CD4-positive, alpha-beta memory T cell (primary cell): ENCODE measurements at places on chromosomes 6 and 20.

DNA sequence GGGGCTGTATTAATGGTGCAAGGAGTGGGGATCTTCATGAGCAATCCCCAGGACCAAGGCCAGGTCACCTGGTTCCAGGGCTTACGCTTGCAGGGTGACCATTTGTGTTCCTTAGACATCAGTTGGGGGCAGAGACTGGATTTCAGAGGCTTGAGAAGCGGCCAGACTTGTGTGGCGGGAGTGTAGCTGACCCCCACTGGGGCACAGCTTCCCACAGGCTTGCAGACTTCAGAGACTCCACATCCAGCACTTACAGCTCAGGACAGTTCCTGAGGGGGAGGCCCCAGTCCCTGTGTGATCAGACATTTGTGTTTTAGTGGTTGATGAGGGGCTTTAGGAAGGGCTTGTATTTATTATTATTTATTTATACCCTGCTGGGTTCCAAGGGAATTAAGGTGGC, 15.3 kb downstream of the TJAP1 start:
- DNase-seq, result no peak

DNA sequence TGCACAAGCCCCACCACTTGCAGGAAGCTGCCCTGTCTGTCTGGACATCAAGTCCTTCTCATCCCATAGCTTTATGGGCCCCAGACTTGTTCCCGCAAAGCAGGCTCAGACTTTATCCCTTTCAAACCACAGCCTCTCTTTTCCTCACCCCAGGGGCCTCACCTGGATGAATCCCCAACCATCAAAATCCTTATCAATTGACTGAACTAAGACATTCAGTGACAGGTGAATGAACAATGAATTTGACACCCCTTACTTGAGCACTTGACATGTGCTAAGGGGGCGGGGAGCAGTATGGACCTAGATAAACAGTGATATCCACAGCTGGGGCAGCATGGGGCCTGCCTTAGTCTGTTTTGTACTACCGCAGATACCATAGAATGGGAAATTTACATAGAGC, 5.0 kb downstream of the RAB44 start:
- no peak for DNase-seq

DNA sequence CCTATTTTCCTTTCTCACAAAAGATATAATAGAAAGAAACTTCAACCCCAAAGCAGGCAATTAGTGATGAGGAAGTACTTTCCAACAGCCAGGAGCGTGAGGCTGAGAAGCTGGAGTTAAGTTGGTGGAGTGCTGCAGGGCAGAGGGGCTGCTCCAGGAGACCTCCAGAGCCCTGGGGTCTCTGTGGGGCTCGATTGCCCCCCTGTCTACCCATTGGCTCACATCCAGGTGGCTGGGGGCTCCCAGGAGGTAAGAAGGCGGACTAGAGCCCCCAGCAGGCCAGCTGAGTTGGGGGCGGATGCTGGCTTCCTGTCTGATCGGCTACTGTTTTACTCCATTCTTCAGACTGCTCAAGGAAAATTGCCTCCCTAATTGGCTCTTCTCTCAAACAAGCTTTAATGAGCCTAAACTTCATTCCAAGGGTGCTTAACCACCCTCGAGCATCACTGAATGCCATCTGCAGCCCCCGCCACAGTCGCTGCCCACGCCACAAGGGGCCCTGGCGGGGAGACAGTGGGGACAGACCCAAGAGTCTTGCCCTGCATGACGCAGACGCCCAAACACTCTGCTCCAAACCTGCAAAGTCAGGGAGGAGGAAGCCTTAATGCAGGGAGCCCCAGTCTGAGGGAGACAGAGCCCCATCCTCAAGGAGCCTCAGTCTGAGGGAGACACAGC, 78.6 kb downstream of the MDGA1 start:
- DNase-seq, result no peak

DNA sequence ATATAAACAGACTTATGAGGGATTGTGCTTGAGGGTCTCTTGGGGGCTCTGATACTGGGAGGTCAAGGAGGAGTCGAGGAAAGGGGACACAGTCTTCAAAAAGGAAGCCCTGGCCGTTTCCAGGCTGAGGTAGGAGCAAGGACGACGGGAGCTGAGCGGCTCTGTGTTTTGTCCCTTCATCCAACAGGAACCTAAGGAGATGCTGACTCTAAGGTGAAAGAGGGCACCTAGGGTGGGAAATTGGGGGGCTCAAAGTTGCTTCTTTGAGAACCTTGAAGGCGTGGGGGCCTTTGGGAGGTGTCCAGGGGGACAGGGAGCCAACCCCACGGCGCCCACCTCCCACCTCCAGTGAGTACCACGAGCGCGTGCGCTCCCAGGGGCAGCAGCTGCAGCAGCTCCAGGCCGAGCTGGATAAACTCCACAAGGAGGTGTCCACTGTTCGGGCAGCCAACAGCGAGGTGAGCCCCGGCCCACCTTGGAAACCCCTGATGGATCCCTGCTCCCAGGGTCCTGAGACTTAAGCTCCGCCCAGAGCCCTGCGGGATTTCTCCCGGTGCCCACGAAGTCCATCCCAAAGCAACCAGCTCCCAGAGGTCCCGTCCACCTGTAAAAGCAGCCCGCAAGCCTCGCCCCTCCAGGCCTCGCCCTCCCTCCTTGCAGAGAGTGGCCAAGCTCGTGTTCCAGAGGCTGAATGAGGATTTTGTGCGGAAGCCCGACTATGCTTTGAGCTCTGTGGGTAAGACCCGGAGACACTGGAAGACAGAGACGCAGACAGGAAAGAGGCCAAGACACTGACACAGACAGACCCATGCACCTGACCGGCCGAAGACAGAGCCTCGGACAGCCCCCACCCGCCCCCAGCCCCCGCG, 2.9 kb downstream of the SPAG4 start:
- no peak for DNase-seq

GRCh38 chr20:61728786-61729770, 336.6 kb downstream of the TAF4 start:
- no peak for DNase-seq

DNA sequence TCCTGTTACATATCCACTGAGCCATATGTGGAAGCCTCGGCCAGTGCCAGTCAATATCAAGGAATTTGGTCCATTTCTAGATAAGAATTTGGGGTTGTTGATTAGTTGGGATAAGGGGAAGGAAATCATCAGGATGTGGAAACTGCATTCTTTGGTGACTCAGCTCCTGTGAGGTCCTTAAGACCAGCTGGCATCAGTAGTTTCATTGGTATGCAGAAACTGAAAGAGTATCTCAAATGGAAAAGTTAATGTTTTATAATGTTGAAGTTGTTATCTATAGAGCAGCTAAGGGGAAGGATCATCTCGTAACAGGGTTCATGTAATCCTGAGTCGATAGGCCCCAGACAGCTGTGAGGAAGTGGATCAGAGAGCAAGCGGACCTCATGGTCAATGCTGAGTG, 87.9 kb upstream of the PRND start:
- DNase-seq, result no peak

DNA sequence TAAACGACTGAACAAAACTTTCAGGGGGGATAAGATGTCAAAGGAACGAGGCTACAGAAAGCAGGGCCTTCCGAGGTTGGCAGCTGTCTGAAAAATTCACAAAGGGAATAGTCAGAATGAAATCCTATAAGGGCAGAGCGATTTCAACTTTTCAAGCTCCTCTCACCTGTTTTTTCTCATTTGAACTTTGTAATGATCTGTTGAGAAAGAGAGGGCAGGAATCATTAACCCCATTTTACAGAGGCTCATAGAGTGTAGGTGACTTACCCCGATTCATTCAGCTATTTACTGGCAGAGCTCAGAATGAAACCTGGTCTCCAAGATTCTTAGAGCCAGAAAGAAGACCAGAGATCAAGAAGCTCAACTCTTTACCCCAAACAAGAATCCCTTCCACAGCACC, 266.1 kb upstream of the ARID1B start:
- DNase-seq, result no peak

DNA sequence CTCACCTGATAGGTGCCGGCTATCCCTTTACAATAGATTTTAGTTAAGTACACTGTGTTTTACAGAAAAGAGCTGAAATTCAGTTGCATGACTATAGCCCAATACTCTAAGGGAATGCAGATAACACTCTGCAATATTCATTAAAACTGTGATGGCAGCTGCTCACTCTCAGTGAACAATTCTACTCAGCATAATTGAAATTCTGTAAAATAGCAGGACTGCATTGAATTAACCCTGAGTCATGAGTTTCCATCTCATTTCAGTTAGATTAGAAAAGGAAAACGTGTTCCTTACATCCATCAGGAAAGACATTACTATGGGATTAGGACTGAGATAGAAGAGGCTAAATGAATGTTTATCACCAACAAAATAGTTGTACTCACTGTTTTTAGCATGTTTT, 613.3 kb upstream of the JAG1 start:
- no peak for DNase-seq

DNA sequence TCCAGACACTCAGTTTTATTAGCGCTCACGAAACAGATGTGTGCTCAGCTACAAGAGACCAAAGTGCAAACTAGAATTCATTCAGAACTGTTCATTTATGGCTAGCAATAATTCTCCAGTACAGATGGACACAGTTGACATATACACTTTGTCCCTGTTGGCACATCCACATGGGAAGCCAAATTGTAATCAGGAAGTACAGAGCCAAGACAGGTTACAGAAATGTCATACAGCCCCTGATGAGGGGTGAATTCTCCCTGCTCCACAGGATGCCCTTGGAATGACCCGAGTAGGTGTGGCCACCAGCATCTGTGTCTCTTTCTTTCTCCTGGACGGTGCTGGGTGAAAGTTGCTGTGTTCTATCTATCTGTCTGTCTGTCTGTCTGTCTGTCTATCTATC, 7.6 kb downstream of the DHX35 start:
- no peak for DNase-seq

DNA sequence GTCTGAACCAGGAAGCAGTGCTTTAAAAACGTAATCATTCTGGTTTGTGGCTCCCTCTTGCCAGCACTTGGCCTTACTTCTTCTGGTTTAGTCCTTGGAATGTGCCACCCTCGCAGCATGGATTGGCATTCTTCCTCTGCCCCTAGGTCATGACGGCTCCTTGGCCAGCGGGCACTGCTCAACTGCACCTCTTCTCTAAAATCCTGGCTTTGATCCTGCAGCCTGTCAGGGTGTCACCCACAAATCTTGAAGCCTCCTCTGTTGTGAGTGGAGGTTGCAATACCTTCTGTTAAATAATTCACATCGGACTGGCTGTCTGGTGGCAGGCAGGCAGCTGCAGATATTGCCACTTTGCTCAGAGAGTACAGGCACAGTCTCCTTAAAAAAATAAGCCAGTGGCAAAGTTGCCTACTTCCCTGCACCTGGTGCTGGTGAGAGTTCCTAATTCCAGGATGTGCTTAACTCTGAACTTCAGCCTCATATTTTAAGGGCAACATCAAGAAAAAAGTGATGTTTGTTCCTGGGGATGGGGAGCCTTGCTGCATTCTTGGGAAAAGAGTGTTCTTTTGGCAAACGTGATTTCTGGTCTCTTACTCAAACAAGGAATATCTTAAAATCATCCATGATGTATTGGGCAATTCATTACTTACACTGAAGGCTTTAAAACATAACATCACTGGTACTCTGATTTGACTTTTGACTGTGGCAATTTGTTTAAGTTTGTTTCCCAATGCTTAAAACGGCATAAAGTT, 179.8 kb downstream of the FOXA2 start:
- no peak for DNase-seq

GRCh38 chr6:168032005-168032760, 34.7 kb downstream of the KIF25 start:
- no peak for DNase-seq

DNA sequence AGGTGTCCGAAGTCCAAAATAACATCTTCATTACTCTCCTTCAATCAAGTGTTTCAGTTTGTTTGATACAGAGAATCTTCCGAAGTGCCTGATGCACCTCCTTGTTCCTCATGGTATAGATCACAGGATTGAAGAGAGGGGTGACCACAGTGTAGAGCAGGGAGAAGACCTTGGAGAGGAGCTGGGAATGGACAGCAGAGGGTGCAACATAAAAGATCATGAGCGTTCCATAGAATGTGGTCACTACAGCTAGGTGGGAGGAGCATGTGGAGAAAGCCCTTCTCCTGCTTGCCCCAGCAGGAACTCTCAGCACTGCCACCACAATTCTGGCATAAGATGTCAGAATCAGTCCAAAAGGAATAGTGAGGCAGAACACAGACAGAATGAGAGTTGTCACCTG, 11.9 kb downstream of the OR12D1 start:
- DNase-seq, result no peak

DNA sequence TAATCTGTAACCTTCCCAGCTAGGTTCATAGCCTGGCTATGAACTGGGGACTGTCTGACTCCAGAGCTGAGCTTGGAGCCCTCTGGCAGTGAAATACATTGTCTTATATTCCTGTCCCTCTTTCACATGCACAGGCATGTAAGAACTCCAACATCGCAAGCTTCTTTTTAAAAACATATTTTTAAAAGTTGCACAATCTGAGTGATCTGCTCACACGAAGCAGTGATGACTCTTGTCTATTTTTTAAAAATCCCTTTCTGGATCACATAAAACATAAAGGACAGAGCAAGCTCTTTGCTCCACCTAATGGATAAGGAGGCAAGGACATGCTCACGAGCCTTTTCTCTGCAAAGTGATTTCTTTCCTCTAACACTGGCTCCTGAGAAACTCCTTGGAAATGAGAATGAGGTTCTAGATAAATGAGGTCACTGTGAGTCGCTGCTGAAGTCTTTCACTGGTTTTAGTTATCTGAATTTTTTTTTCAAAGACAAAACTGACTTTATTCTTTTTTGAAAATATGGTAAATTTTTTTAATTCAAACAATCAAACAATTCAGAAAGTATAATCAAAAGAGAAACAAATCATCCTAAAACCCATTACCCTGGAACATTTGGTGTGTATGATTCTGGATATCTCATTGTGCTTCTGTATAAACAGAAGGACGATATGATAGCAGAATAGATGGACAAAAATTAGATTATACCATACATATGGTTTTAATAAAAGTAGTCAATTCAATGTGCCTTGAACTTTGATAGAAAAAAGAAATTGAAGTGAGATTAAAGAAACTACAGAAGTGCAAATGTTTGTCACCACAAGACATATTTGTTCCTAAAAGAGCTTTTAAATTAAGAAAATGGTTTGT, 30.8 kb downstream of the IL20RA start:
- DNase-seq, result no peak

DNA sequence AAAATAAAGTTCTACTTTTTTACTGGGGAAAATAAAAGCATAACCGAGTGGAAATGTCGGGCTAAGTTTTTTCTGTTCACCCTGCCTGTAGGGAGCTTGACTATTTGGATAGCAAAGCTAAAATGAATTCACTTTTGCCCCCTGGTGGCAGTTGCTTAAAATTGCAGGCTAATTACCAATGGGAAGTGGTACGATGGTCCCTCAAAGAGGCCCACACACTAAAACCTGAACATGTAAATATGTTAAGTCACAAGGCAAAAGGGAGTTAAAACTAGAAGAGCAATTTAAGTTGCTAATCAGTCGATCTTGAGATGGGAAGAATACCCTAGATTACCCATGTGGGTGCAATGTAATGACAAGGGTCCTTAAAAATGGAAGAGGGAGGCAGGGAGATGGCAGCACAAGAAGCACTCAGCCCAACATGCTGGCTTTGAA, 916 bp upstream of the SUN5 start:
- DNase-seq, result peak; percentile 29

- DNase-seq, result no peak
These were observed 108.0 kb downstream of the PRND start for GRCh38 chr20:4829514-4830215.

- DNase-seq, result no peak
These were observed 21.9 kb upstream of the CD2AP start for GRCh38 chr6:47455533-47456209.

GRCh38 chr6:81708113-81708699, 44.3 kb downstream of the TENT5A start:
- DNase-seq, result no peak

GRCh38 chr20:48897305-48898010, 24.1 kb upstream of the ARFGEF2 start:
- no peak for DNase-seq
